ENCODE measurements at places on chromosomes 16 and 17.
A peak's percentile ranks its signal among the peaks of the same experiment; 100 is the strongest.

GRCh38 chr16:85568519-85568918 lies 44.6 kb upstream of the GSE1 start:
- no peak for DNase-seq

DNA sequence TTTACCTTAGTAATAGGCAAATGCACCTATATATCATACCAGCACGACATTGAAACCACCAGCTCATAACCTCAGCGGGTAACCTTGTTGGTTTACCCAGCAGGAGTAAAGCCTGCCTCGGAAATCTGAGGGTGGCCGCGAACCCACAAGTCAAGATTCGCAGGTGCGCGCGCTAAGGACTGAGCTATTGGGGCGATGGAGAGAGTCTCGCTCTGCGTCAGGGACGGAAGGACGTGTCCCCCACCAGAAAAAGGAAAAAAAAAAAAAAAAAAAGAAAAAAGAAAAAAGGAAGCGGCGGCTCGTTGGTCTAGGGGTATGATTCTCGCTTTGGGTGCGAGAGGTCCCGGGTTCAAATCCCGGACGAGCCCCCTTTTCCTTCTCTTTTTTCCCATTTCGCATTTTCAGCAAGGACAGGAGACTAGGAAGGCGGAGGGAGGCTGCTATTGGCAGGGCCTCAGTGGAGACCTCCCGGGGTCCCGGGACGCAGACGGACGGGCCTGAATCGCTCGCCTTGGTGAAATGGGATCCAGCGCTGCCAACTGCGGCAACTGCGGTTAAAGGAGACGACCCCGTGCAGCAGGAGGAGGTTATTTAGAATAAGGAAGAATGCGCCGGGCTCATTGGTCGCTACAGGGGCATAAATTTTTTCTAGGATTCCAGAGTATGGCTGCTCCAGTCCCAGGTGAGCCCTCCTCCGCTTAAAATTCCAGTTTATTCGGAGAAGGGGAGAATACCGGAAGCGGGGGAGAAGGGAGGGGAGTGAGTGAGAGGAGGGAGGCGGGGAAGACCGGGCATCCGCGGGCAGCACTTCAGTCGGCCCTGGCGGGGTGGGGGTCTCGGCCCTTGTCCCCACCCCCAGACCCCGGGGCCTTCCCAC lies at the start of gene OR1F1:
Gene OR1F1 (plus strand): TSS at position 407 of the 877 bp plus-strand sequence.
- DNase-seq = no peak

DNA sequence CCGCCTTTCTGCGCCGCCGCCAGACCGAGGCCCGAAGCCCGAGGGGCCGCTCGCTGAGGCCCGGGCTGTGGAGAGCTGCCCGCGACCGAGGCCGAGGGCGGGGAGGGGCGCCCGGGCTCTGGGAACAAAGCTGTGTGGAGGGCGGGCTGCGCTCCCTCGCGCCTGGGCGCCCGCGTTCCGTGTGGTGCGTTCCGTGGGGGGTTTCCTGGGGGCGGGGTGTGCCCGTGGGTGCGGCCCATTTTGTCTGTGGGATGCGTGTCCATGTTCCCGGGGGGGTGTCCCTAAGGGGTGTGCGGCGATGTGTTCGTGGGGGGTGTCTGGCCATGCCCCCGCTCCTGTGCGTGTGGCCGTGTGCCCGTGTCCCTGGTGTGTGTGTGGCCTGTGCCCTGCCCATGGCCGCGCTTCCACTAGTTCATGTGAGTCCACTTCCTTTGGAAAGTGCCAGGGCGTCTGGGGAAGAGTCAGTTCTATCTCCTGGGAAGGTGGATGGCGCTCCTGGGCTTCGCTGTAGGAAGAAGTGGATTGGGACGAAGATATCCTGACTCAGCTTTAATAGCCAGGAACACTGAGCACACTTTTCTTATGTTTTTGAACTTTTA lies 520 bp downstream of the JPT2 start:
- DNase-seq = peak; percentile 36

DNA sequence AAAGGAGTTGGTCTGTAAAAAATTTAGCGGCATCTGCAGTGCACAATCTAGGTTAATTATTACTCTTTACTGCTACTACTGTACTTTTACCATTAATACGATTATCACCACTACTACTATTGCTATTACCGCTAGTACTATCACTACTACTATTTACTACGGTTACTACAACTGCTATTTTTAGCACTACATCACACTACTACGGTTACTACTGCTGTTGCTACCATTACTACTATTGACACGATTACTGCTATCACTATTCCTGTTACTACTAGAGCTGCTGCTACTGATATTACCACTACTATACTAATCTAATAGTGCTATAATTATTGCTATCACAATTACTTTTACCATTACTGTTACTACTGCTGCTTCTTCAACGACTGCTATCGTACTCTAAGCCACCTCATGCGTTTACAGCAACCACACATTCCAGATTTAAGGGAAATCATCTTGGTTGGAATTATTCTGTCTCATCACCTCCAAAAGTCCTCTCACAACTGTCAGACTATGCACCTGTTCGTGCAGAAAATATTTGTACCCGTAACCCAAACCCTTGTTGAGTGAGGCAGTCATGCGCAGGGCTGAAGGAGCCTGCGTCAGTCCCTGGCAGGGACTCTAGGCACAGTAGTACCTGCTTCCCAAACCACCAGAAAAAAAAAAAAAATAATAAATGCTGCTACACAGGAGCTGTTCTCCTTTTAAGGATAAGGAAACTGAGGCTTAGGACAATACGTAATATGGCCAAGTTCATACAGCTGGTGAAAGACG lies 59.5 kb downstream of the MAF start:
- DNase-seq = no peak

DNA sequence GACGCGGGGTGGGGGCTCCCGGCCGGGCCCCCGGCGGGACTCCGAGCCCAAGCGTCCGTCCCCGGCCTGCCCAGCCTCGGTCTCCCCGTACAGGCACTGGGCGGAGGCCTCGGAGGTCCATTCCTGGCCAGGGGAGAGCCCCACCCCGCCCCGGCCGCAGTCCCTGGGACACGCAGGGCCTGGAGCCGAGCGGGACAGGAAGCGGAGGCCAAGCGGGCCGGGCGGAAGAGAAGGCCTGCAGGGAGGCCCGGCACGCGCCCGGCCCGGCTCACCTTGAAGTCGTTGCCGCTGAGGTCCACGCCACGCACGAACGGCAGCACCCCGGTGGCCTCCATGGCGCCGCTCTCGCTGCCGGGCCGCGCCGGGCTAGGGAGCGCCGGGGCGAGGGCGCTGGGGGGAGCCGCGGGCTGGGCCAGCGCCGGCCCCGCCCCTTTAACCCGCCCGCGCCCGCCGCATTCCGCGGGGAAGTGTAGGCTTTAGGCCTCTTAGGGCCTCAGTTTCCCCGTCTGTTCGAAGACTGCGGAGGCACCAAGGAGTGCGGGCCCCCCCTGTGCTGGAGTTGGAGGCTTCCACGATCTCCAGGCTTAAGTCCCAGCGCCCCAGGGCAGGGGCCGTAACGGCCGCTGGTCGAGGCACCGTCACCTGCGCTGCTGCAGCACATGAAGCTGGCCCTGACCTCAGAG lies at the start of gene FLII:
Gene FLII (minus strand): TSS at position 383 of the 683 bp plus-strand sequence. CDS start 48 bp downstream, at position 335.
- peak; percentile 39 for DNase-seq
